CD14-positive monocyte (primary cell): ENCODE measurements at places on chromosomes 11 and 22.

GRCh38 chr22:42091455-42091782, 847 bp upstream of the NDUFA6 start:
- no peak for DNase-seq

GRCh38 chr11:36264011-36264972, 24.9 kb downstream of the COMMD9 start:
- DNase-seq = no peak

DNA sequence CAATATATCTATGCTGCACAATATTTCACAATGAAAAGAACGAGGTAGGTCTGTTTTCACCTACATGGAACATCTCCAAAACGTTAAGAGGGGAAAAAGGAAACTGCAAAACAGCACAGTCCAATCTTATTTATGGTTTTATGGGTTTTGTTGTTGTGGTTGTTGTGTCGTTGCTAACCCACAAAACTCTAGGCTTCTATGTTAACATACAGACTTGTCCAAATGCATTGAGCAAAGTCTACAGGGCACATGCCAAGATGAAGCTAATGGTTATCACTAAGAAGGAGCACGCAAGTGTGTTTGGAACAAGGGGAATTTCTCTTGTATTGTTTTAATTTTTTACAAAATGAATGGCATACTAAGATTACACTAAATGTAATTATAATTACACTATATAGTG, 48.6 kb downstream of the AHNAK start:
- DNase-seq = no peak

GRCh38 chr11:32478277-32478731, 43.0 kb upstream of the WT1 start:
- no peak for DNase-seq

DNA sequence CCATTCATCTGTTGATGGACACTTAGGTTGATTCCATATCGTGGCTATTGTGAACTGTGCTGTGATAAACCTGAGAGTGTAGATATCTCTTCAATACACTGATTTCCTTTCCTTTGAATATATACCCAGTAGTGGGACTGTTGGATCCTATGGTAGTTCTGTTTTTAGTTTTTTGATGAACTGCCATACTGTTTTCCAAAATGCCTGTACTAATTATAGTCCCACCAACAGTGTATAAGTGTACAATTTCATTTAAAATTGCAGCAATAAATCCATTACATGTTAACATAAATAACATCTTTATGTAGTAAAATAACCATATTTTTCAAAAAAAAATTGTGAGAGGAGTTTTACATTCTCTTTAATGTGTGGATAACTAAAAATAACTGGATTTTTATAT, 65.0 kb upstream of the SYT9 start:
- DNase-seq = no peak

- DNase-seq = no peak
These were observed 1445.6 kb downstream of the TBC1D22A start for GRCh38 chr22:48207919-48208535.

DNA sequence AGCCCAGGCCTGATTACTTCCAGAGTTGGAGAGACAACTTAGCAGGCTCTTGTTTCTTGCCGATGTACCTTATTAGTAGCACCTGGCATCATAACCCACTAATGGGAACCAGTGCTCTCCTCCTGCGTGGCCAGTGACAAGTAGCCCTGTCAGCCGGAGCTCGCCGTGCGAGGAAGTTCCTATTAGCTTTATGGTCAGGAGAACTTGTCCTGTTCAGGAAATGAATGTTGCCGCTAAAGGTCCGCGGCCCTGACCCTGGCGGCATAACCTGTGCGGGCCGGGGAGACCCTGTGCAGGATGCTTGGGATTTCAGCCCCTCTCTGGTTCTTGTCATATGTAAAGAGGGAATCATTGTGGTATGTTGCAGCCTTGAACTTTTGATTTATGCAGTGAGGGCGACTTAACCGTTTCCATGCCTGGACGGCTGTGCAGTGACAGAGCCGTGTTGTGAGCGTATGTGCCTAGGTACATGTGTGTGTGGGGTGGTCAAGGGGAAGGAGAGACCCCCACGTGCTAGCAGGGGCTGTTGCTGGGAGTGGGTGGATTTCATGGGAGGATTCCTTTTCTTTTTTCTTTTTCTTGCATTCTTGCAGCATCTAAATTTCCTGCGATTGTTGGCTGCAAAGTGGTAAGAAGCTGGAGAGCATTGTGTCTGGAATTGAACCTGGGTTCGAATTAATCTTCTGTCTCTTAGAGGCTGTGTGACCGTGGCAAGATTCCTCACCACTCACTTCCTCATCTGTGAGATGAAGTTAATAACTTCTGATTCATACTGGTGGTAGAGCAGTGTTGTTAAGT, 15.2 kb downstream of the ZBTB16 start:
- DNase-seq = peak; percentile 47

DNA sequence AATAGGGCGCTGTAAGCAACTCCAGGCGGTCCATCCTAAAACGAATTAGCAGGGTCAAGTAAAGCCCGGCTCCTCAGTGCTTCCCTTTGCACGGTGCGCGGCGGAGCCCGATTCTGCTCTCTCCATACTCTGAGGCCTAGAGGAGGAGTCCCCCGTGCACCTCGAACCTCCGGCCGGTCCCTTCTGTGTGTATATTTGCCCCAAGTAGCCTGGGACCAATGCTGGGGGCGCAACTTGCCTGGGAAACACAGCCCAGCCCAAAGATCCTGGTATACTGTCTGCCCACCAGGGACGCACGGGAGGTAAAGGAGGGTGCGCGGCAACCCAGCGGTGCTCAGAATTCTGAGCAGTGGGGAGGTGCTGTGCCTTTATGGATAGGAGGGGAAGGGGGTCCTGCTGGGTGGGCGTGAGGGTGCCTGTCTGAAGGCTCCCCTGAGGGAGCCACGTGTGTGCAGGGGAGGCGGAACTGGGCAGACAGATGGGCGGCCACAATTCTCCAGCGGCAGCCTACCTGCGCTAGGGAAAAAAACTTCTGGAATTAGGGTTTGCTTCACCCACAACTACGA, 4.8 kb upstream of the TBX1 start:
- DNase-seq = no peak

- no peak for DNase-seq
These were observed 31.8 kb upstream of the IGSF22 start for GRCh38 chr11:18757811-18758210.

- peak; percentile 99 for DNase-seq
These were observed 91.8 kb downstream of the TBC1D22A start for GRCh38 chr22:46854125-46854870.

- DNase-seq = no peak
These were observed 110.0 kb downstream of the FBXO7 start for GRCh38 chr22:32584650-32585049.

DNA sequence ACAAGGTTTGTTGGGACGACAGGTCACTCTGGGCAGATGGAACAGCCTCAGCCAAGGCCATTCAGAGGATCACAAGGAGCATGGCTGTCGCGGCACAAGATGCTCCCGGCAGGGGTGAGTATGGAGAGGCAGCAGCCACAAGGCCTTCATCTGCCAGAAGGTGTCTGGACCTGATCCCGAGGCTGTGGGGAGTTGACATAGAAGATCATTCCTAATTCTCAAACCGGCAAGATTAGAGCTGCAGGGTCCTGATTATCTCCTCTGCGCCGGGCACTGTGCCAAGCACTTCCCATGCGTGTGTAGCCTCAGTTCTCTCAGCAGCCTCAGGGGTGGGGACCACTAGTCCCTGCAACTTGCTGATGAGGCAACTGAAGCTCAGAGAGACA, 32.3 kb upstream of the RFPL3 start:
- no peak for DNase-seq

DNA sequence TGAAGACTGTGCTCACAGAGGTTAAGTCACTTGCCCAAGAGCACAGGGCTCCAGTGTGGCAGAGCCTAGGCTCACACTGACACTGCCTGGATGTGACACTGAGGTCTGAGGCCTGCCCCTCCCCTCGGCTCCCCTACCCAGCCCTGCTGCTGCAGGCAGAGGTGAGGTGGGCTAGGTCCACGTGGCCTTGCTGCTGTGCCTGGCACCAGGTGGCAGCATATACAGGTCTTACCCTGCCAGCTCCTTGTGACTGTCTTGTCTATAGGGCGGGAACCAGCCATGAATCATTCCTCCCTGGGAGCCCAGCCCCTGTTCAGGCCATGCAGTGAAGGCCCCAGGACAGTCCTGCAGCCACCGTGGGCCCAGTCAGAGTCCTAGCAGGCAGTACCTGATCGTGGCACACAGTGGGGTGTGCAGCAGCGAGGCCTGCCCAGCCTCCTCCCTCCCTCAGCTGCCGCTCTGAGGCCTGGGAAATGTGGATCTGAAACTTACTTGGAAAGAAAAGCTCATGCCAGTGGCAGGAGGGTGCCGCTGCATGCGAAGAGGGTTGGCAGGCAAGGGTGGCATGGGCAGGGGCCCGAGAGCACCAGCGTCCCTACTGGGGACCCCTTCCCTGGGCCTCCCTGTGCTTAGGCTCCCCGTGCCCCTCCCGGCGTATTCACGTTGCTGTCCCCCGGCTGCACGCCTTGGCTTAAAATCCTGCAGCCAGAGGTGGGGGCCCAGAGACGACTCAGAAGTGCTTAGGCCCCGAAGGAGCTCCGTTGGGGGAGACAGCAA, 1.2 kb upstream of the CERK start:
- peak; percentile 41 for DNase-seq

DNA sequence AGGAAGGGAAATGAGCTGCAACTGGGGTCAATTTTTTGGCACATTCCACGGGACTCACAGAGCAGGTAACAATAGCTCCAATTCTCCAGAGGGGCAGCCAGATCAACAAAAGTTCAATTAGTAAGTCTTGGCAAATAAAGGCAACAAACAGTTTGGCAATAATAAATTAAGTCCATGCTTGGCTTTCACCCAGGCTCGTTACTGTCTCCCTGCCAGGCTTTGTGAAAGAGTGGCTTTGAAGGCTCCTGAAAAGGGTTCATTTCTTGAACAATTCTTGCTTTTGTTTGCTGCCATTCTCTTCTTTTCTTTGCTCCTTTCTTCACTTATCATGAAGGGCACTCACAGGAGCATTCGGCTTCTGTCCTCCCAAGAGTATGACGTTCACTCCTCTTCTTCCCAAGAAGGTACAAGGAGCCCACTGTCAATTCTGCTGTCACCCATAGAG, 123.3 kb downstream of the APIP start:
- DNase-seq = no peak

DNA sequence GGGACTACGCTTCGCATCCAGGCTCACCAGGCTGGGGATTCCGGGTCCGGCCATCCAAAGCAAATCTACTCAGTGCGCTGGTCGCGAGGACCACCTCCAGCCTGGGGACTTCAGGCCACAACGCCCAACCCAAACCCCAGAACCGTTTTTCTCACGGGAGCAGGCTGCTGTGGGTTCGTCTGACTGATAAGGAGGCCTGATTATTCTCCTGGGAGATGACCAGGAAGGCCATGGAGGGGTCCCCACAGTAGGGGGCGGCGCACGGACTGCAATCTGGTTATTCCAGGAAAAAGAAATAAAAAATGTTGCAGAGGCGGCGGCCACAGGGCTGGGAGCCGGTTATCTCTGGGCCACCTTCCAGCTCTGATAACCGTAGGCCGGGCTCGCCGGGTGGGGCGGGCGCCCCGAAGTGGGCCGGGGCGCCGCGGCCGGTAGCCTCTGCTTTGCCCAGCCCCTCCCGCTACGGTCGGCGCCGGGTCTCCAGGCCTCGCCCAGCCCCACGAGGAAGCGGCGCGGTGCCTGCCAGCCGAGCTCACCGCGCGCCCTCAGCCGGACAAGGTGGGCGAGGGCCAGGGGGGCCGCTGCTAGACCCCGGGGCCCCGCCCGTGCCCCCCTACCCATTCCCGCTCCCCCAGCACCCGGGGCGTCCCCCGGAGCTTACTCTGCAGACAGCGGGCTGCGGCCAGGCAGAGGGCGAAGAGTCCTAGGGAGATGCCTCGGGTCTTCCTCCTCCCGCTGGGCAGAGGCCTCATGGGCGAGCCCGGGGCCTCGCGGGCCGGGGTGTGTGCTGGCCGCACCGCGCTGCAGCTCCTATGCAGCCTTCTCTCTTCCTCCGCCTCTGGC, 446 bp downstream of the VSTM5 start:
- DNase-seq = no peak

GRCh38 chr11:118690553-118691304, 11.3 kb upstream of the TREH start:
- DNase-seq = no peak

DNA sequence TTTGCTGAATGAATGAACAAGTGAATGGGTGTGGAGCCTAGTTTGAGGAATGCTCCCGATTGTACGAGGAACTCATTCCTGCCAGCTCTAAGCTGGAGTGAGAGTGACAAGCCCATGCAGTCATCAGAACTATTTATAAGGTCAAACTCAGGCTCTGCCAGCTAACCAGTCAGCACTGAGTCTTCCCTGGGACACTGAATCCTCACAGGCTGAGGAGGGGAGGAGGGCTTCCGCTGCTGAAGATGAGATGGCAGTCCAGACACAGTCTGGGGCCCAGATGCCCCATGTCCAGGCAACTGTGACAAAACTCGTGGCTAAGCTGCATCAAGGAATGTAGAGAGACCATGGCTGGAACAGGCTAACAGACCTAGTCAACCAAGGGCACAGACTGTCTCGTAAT, 4.0 kb downstream of the LRP4 start:
- no peak for DNase-seq

DNA sequence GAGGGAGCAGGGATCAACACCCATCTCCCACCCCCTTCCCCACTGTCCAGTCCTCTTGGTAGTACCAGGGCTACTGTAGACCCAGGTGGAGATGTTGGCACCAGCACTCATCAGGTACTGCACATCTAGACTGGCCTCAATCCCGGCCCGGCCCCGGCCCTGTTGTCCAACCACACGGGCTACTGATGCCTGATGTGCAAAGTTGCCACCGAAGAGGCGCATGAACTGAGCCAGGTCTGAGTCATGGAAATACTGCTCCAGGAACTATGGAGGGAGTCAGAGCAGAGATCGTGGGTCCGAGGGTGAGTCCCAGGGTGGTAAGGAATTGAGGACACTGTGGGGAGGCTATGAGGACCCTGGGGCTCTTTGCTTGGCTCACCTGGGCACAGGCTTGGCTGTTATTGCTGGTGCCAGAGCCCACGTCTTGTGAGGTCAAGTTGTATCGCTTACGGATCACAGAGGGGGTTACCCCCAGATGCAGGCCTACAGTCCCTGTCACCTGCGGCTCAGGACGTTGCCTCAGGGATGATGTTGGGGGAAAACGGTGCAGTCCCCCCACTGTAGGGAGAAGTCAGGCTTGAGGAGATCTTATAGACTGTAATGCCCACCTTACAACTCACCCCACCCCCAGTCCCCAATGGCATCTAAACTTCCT, 2.5 kb downstream of the TPP1 start:
- no peak for DNase-seq

GRCh38 chr22:33853200-33854097, 66.8 kb downstream of the LARGE1 start:
- peak; percentile 17 for DNase-seq

DNA sequence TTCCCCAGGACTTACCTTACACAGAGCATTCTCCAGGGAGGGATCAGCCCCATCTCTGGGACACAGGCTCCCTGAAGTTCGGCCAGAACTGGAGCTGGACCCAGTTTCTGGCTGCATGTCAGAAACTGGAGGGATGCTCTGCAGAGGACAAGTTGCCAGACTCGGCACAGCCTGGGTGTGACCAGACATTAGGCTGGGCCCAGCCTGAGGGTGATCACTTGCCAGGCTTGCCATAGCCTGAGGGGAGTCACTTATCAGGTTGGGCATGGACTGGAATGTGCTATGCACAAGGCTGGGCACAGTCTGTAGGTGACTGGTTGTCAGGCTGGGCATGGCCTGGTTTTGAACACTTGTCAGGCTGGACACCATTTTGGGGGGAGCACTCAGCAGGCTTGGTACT, 30.7 kb upstream of the STK33 start:
- no peak for DNase-seq

- DNase-seq = no peak
These were observed 43.1 kb upstream of the PPARA start for GRCh38 chr22:46107089-46107664.

GRCh38 chr11:105100206-105100605, 39.4 kb downstream of the CARD18 start:
- peak; percentile 92 for DNase-seq
